ENCODE measurements at places on chromosomes 5 and 9.
A peak's percentile ranks its signal among the peaks of the same experiment; 100 is the strongest.

DNA sequence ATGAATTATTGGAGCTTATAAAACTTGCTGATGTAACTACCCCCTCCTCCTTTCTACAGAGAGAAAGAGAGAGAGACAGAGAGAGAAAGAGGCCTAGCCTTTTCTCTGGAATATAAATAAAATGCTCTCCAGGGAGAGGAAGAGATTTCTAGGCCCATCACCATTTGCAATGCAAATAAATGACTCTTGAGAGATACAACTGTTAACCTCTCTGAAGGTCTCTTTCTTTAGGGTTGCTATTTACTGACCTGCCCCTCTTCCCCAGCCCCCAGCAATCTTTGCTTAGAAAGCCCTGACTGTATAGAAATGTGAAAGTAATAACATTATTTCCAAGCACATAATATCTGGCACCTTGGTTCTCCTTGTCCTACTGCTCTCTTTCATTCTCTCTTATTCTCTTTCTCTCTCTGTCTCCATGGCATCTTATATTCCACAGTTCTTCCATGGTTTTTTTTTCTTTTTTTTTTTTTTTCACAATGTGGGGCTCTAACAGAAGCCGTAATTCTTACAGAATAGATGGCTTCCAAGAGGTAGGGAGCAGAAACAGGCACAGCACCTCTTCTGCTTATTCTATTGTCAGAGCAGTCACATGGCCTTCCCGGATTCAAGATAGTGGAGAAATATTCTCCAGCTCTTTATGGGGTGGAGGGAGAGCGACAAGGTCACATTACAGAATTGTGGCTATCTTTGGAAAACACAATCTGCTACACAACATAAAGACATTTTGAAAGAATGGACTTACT lies 1087.9 kb upstream of the NUDT12 start:
- no peak for DNase-seq

GRCh38 chr9:91119142-91119541 lies 242.6 kb downstream of the AUH start:
- no peak for DNase-seq

DNA sequence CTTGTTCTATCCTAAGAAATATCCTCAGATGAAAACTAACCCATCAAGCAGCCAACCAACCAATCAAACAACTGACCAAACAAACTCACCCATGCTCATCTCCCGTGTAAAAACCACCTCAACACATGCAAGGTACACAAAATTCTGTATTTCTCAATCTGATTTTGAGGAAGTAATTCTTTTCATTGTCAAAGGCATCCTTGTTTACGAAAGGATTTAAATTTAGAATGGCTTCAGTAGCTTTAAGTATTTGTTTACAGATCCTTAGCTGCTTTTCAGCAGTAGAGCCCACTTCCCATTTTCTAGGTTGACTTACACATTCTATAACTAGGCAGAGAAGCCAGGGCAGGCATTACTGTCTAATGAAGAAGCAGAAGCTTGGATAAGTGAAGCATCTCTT lies 78.6 kb downstream of the NTRK2 start:
- no peak for DNase-seq

- no peak for DNase-seq
Observed at GRCh38 chr5:180343831-180344695, 9.1 kb downstream of the GFPT2 start.

- DNase-seq, result no peak
Observed at GRCh38 chr5:67407979-67408378, 211.4 kb upstream of the CD180 start.

- DNase-seq, result no peak
Observed at GRCh38 chr9:20319241-20319640, 303.1 kb downstream of the MLLT3 start.

GRCh38 chr5:121726991-121727390 lies 124.7 kb upstream of the FTMT start:
- no peak for DNase-seq

DNA sequence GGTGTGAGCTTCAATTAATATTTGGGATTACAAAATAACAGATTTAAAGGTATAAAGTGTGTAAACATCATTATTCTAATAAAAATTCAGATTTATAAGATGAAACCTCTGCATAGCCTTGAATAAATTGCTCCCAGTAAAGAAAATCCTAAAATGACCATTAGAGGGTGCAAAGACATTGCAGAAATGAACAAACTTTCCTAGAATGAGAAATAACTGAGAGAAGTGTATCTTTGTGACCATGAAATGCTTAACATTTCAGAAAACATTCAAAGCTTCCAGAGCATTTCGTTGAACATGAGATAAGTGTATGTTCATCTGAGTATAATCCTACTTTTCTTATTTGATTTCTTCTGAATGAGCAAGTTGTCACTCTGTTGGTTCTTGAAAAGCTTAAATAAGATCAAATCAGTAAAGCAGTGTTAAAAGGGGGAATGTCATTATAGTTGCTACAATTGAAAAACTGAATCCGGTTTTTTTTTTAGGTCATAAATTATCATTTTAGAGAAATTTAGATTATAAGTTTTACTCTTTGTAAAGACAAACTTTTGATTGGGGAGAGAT lies 24.7 kb upstream of the NUDT12 start:
- peak; percentile 32 for DNase-seq

DNA sequence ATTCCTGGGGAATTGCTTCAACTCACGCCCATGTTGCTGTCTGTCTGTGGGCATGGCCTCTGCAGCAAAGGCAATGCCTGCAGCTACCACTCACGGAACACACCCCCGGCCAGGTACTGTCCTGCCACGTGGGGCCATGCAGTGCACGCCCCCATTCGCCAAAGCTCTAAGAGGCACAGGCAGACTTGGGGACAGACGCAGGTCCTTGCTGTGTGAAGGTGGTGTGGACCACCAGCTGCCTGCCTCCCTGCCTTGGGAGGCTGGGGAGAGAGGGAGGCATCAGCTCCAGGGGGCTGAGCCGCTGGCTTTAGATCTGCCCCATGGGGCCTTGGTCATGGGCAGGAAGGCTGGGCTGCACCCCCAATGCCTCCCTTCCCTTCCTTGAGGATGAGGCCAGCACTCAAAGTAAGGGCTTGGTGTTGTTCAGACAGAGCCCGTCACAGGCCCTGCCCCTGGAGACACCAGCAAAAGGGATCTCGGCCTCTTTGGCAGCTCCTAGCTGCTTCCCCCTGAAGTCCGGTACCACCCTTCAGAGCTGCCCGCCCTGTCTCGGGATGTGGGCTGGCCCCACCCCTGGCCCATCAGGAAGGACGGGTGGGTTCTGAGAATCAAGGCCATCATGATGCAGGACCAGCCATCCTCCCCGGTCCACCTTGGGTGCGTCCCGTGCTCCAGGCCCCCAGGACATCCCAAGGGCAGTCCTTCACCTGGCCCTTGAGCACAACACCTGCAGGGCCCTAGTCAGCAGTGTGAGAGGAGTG lies 2.3 kb downstream of the GRIN1 start:
- no peak for DNase-seq

DNA sequence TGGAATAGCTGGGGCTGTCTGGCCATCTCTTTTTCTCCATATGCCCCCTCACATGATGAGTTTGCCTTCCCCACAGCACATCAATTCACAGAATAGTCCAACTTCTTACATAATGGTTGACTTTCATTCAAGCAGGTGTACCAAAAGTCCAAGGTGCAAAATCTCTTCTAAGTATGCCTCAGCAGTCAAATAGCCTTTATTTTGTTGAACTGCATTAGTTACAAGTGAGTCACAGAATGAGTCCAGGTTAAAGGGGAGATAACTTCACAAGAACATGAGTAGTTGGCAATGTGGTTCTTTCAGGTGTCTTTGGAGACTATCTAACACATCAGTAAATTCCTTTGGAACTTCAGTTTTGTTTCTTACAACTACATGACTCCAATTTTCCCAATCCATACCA lies 672.5 kb downstream of the PRELID2 start:
- no peak for DNase-seq

GRCh38 chr5:96714951-96715451 lies 52.8 kb downstream of the CAST start:
- DNase-seq, result no peak

DNA sequence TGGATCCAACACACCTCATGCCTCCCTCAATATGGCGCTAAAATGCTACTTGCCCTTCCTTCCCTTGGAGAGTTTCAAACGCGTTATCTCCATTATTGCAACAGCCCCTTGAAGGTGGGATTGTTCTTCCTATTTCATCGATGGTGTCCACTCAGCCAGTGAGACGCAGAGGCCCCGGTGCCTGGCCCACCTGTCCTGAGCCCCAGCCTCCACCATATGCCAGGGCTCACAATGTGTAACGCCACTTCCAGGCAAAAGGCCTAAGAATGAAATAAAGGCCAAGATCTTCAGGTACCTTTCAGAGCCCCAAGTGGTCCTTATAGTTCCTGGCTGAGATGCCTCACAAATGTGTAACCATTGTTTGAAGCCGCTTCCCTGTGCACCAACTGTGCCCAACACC lies 170.7 kb upstream of the PHYKPL start:
- DNase-seq, result no peak

DNA sequence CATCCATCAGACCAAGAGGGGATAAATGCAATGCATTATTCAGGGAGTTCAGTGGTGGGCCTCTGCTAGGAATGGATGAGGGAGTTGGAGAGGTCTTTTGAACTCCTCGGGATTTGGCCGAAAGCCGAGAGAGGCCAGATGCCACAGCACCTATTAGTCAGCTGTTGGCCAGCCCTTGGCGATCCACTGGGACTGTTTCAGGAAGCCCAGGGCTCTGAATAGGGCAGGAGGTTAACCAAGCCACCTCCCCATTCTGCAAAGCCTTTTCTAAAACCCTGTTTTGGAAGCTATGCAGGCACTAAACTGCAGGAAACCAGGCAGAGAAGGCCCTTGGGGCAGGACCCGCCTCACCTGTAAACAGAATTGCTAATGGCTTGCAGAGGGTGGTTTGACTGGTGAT lies 37.8 kb downstream of the ASTN2 start:
- DNase-seq, result no peak

DNA sequence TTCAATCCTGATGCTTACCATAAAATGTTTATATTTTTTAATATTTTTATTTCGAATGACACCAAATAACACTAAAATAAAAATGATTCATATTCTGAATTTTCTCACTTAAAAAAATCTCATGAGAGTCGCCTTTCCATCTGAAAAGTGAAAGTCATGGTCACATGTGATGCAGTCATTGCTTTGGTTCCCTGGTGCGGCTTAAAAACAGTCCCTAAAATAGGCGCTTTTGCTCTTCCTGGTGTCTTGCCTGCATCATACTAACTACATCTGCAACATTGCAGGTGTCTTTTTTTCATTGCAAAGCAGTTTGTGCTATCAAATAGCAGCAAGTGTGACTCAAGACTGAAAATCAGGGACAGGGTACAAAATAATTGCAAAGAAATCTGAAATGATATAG lies 185.2 kb upstream of the NREP start:
- no peak for DNase-seq

- DNase-seq, result no peak
Observed at GRCh38 chr5:127936439-127936972, 147.1 kb upstream of the SLC12A2 start.

- no peak for DNase-seq
Observed at GRCh38 chr5:179154991-179155955, 95.1 kb downstream of the ZNF354C start.

- DNase-seq, result no peak
Observed at GRCh38 chr5:66113160-66113559, 30.9 kb upstream of the SREK1 start.

DNA sequence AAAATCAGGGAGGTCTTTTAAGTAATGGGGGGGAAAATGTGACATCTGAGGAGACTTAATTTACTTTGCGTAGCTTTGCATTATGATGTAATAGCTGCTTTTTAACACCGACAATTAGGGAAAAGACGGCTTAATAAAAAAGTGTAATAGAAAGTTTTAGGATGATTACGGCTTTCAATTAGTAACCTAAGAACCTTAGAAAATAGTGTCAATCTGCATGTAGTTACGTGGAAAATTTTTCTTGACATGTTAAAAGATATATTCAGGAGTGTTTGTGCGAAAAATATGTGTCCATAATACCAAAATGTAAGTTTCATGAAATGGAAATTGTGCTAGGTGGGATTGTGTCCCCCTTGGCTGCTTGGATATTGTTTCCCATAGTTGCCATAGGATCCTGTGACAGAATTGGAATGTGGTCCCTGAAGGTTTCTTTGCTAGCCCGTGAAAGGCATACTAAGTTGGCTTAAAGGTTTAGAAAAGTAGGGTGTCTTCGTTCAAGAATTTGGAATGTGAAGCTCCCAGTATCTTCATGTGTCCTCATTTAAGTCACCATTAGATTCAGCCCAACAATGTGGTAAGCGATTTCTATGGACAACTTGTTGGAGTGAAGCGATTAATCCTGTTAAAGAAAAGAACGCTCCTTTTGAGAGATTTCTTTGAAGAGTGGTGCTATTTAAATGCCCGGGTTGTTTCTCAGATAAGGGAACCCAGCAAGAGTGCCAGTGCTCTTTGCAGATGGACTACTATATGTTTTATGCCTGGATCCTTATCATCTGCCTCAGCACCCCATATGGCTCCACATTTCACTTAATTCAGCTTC lies 2.0 kb downstream of the RGMB start:
- no peak for DNase-seq

GRCh38 chr9:112078432-112078831 lies 96.7 kb downstream of the SUSD1 start:
- DNase-seq, result no peak

DNA sequence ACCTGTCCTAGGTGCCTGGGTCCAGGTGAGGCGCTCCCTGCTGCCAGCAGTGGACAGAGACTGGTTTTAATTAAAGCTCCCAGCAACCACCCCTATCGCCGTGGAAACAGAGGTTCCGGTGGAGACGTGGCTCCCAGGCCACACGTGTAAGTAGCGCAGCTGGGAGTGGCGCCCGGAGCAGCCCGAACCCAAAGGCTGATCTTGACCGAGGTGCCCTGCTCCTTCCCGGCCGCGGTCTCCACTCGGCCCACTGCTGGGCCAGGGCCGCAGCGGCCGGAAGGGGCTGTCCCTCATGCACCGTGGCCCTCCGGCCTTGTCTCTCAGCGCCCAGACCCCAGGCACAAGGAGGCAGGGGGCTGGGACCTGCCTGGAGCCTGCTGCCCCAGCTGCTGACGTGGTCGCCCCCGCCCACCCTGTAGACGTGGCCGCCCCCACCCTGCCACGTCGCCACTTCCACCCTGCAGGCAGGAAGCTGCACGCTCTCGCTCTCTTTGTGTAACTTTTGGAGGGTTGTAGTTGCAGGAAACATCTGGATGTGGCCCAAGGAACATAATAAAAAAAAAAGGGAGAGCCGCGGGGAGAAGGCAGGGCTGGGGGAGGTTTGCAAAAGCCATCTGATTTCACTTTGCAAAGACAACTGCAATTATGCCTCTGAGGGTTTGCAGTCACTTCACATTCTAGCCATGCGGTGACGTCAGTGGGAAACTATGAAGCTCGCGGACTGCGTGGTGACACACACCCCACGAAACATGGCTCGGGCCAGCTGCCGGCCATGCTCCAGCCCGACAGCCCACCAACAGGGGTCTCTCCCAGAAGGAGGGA lies 129.9 kb downstream of the RXRA start:
- no peak for DNase-seq

GRCh38 chr9:90943341-90943740 lies 141.7 kb downstream of the SYK start:
- DNase-seq, result no peak

- DNase-seq, result no peak
Observed at GRCh38 chr5:142977363-142978051, 207.3 kb downstream of the ARHGAP26 start.

- no peak for DNase-seq
Observed at GRCh38 chr9:31840702-31841101, 543.7 kb upstream of the ACO1 start.

Data from NCI-H1092 (cell line).